ENCODE measurements at places on chromosomes 11 and 22. TPM values are rescaled to one million over a fixed set of nuclear protein-coding genes. Genes with fewer than 3 reads are reported as not detected.
A peak's percentile ranks its signal among the peaks of the same experiment; 100 is the strongest.

- no peak overlapping the region for H3K27ac ChIP-seq
- H3K4me3 ChIP-seq = no peak overlapping the region
- no peaks in the 10 kb centered on the region for H3K36me3 ChIP-seq
- H3K4me1 ChIP-seq = no peaks in the 10 kb centered on the region
- no peaks in the 10 kb centered on the region for H3K27me3 ChIP-seq
- no peak for DNase-seq
Observed at GRCh38 chr11:69342588-69343330, 48.8 kb downstream of the MYEOV start.

DNA sequence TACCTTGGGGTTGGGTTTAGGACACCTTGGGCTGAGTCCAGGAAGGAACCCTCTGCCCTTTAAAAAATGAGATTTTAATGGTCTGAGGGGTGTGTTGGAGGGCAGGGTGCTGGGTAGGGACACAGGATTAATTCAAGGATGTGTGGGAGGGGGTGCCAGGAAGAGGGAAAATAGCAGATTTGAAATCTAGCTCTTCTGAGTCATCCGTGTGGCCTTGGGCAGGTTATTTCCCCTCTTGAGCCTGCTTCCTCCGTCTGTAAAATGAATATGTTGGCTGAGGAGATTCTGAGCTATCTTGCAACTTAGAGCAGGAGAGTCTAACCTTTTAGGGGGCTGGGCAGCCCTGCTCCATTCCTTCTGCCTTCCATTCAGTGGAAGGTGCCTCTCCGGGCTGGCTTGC, 3.0 kb downstream of the TSPAN18 start:
- H3K4me3 ChIP-seq = peak overlapping the region; percentile 73
- H3K36me3 ChIP-seq = no peaks in the 10 kb centered on the region
- peaks cover 26% of the 10 kb centered on the region for H3K4me1 ChIP-seq
- peaks cover 48% of the 10 kb centered on the region for H3K27me3 ChIP-seq
- DNase-seq = no peak
- H3K27ac ChIP-seq = no peak overlapping the region

DNA sequence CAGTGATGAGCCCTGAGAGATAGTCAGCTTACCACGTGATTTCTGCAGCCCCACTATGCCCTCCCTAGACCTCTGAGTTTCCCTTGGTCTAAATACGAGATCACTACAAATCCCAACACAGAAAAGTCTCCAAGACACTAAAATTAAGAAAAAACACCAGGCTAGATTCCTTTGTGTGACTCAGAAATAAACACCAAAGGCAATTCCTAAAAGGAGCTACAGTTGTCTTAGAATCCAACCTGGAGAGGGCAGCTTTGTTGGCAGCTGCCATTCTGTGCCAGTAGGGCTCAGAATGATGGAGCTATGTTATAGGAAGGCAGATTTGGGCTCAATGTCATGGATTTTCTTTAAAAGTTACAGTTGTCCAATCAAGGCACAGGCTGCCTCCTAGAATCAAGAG, 37.1 kb upstream of the HMGXB4 start:
- H3K36me3 ChIP-seq = no peaks in the 10 kb centered on the region
- H3K27ac ChIP-seq = no peak overlapping the region
- no peak overlapping the region for H3K4me3 ChIP-seq
- no peaks in the 10 kb centered on the region for H3K27me3 ChIP-seq

RPS19BP1 gene
- total RNA-seq = 77.5 TPM

DNA sequence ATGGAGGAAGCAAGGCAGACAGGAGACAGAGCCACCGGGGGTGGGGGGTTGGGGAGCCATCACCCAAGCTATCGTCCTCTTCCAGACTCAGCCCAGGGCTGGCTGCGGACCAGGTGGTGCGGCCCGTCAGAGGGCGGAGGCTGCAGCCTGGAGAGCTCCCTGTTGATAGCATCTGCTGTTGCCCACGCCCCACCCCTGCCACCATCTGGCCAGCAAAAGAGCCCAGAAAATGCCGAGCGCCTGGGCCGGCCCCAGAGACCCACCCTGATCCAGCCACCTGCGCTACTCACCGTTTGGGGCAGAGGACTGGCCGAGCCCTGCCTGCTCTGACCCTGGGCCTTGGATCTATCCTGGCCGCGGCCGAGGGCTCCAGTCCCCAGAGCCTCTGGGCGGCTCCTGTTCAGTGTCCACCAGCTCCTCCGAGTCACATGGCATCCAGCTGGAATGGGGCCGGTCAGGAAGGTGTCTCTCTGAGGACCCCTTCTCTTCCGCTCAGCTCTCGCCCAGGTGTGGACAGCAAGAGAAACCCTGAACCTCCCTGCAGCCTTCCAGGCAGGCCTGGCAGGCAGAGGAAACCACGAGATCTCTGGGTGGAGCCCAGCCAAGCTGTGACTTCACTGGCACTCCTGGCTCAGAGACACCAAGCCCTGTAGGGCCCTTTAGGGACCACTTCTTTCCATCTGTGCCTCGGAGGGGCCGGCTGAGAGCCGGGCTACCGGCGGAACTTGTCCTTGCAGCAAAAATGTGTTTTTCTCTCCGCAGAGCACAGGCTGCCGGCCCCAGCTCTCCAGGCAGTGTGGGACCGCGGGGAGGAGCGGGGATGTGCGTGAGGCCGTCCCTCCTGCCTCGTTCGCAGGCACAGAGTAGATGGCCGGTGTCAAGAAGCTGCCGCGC, at the start of gene MRGPRE:
Gene MRGPRE, minus strand, starts transcription at position 567 of the 894 bp plus-strand sequence. CDS start 3,618 bp downstream, outside the sequence.
- no peak within 1 kb of the TSS for H3K4me3 ChIP-seq
- DNase-seq = no peak
- no peaks in the 10 kb centered on the region for H3K36me3 ChIP-seq
- H3K27ac ChIP-seq = no peak within 1 kb of the TSS
- no peaks in the 10 kb centered on the region for H3K4me1 ChIP-seq

DNA sequence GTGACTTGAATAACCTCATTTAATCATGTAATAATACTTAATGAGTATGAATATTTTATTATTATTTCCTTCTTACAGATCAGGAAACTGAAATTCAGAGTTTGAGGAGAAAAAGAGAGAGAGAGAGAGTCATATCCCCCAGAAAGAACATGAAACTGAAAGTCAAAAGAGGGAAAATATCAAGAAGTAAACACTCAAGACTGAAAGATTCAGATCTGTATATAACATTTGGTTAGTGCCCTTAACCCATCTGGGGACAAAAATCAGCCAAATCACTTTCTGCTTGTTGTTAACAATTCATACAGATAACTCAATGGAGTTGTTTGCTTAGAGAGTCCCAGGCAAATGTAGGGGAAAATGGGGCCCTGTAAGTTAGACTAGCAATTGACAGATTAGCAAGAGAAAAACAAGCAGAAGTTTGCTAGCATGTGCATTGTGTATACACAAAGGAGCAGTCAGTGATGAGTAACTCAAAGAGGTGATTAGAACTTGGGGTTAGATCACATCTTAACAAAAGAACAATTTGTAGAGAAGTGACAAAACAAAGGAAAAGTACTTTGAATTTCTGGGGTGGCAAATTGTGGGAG, 25.9 kb upstream of the MMP13 start:
- no peaks in the 10 kb centered on the region for H3K27me3 ChIP-seq
- H3K4me1 ChIP-seq = no peaks in the 10 kb centered on the region
- no peak overlapping the region for H3K4me3 ChIP-seq
- no peaks in the 10 kb centered on the region for H3K36me3 ChIP-seq

KCNQ1OT1 gene
- 1.2 TPM for total RNA-seq

GRCh38 chr11:69475141-69475865, 6.2 kb upstream of the LINC01488 start:
- H3K27ac ChIP-seq = no peak overlapping the region
- H3K4me3 ChIP-seq = no peak overlapping the region
- peaks cover 31% of the 10 kb centered on the region for H3K4me1 ChIP-seq
- H3K36me3 ChIP-seq = no peaks in the 10 kb centered on the region
- DNase-seq = no peak

OLFML1 gene
- total RNA-seq = 0.24 TPM

KCNJ1 gene
- total RNA-seq = 0.17 TPM

HTR3B gene
- total RNA-seq = not detected

C22orf42 gene
- total RNA-seq = not detected

DNA sequence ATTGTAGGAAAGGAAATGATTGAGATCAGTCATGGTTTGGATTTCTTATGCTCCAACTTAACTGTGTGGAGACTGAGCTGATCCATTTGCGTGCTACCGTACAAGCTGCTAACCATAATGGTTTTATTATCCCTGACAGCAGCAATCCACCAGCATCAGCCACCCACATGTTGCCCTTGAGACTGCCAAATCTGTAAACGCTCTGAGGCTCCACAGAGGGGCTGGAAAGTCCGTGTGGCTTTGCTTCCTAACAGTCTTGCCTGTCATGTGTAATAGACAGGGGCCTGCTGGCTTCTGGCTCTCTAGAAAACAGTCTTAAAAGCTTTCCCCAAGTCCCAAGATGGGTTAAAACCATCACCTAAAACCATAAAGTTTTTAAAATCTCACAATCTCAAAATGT, 30.1 kb downstream of the ATG16L2 start:
- no peaks in the 10 kb centered on the region for H3K27me3 ChIP-seq
- no peak for DNase-seq
- no peak overlapping the region for H3K27ac ChIP-seq
- no peaks in the 10 kb centered on the region for H3K4me1 ChIP-seq

GRCh38 chr11:1236316-1237127, 13.7 kb downstream of the MUC5B start:
- H3K4me1 ChIP-seq = no peaks in the 10 kb centered on the region
- no peak overlapping the region for H3K4me3 ChIP-seq
- no peak overlapping the region for H3K27ac ChIP-seq
- peak; percentile 24 for DNase-seq
- H3K36me3 ChIP-seq = no peaks in the 10 kb centered on the region
- no peaks in the 10 kb centered on the region for H3K27me3 ChIP-seq

CLMP gene
- 20.8 TPM for total RNA-seq

PAMR1 gene
- 3.0 TPM for total RNA-seq

GRCh38 chr11:114441921-114442320, 2.7 kb downstream of the REXO2 start:
- H3K27me3 ChIP-seq = no peaks in the 10 kb centered on the region
- H3K4me3 ChIP-seq = no peak overlapping the region
- H3K4me1 ChIP-seq = peaks cover 6% of the 10 kb centered on the region
- no peak overlapping the region for H3K27ac ChIP-seq
- no peak for DNase-seq

OR56A1 gene
- 0.09 TPM for total RNA-seq

P2RY2 gene
- 1.2 TPM for total RNA-seq

GRCh38 chr11:60077981-60078380, 10.5 kb upstream of the MS4A2 start:
- no peak for DNase-seq
- no peak overlapping the region for H3K27ac ChIP-seq
- H3K4me1 ChIP-seq = no peaks in the 10 kb centered on the region

EIF3F gene
- total RNA-seq = 385 TPM

- H3K27me3 ChIP-seq = peaks cover 48% of the 10 kb centered on the region
- H3K4me1 ChIP-seq = no peaks in the 10 kb centered on the region
- H3K27ac ChIP-seq = peak overlapping the region; percentile 78
Observed at GRCh38 chr11:638631-639331, 1.7 kb downstream of the DRD4 start.

Data from H1 (cell line).